ENCODE measurements at places on chromosomes 2 and 18. TPM values are rescaled to one million over a fixed set of nuclear protein-coding genes. Genes with fewer than 3 reads are reported as not detected.

The GPR75 gene
- polyA plus RNA-seq = 5.0 TPM

The PAIP2B gene
- polyA plus RNA-seq = 21.6 TPM

The ALKAL2 gene
- polyA plus RNA-seq = 4.9 TPM

The LPIN2 gene
- 37.9 TPM for polyA plus RNA-seq

The CFAP65 gene
- 0.28 TPM for polyA plus RNA-seq

The SERPINE2 gene
- 112 TPM for polyA plus RNA-seq

The TUBA4B gene
- polyA plus RNA-seq = 0.75 TPM

The TWSG1 gene
- 80.8 TPM for polyA plus RNA-seq

DNA sequence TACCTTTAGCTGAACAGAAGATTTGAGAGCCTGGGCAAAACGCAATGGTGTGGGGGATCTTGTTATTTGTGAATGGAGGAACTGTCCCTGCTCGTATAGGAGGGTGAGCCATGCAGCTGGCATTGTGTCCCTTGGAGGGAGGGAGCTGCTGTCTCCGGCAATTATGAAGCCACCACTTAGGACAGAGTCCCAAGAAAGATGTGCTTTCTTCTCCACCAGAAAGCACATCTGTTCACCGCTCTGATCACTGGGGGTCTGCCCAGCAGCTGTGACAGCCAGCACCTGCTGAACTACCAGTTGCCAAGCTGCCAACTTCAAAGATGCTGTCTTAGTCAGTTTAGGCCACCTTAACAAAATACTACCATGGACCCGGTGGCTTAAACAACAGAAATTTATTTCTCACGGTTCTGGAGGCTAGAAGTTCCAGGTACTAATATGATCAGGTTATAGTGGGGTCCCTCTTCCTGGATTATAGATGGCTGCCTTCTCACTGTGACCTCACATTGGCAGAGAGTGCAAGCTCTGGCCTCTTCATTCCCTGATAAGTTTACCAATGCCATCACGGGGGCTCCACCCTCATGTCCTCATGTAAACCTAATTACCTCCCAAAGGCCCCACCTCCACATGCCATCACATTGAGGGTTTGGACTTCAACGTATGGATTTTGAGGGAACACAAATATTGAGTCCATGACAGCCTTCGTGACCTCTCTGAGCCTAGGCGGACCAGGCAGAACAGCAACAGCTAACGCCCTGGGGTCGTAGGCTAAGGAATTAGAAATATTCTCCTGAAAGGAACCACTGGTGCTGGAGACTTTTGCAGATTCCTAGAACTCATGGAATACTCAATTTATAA is 148.3 kb downstream of the RHBDD1 start:
- DNase-seq = no peak

GRCh38 chr2:953975-954686 is 3.5 kb downstream of the SNTG2 start:
- DNase-seq = no peak

DNA sequence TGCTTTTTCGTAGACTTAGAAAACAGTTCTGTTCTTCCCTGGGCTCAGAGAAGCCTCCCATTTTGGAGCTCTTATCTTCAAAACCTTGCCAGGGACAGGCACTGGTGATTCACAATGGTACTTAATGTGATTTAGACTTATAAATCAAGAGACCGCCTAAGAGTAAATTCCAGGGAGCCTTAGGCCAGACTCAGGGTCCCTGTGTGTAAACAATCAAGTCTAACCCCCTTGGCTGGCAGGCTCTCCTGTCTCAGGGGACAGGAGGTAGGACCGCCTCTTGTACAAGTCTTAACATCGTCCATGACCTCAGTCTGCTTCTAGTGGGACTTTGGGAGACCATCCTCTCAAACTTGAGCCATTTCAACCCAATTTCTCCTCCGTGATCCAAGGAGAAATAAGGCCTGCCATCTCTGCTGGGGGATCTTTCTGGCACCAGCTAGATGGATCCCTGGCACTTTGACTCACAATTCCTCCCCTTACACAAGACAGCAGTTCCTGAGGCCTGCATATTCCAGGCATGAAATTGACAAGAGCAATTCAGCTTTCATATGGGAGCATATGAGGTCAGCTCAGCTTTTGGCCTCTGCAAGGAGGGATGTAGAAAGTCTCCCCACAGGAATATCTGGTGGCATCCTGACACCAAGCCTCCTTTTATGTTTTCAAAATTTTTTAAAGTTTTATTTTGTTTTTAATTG is 487.0 kb downstream of the TNS1 start:
- no peak for DNase-seq

GRCh38 chr2:88129313-88129959 is 1.6 kb upstream of the FABP1 start:
- no peak for DNase-seq

DNA sequence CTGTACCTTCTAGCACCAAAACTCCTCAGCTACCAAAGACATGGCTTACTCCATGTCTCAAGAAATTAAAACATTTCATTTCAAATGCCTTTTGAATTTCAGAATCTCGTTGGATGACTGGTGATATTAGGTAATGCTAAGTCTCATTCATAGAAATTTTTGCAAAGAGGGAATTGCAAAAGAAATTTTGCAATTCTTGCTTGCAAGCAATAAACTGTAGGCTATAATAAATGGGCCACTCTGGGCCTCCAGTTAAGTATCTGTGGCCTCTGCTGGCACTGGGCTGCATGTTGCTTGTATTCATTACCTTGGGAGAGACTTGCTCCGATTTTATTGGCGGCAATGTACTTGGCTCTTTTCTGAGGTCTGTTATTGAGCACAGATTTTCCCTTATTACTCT is 2.8 kb upstream of the LCLAT1 start:
- DNase-seq = no peak

GRCh38 chr2:26268213-26268612 is 23.5 kb downstream of the HADHB start:
- DNase-seq = no peak

DNA sequence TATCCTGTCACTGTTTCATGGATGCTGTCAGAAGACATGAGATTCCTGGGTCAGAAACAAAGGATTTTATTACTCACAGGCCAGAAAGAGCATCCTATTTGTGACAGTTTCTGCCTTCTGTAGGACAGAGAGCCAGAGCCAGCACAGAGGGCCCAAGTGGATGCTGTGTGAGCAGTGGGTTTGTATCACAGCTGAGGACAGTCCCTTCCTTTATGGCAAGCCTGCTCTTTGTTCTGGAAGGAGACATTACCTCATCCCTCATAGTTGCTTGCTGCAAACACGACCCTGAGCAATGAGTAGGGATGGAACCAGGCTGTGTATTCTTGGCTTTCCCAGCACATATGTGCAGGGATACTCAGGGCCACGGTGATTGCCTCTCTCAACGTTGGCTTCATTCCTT is 41.6 kb downstream of the ARHGEF4 start:
- DNase-seq = no peak

GRCh38 chr2:2524348-2524941 is 193.4 kb upstream of the MYT1L start:
- DNase-seq = no peak

- DNase-seq = no peak
Observed at GRCh38 chr2:102726128-102727087, 35.4 kb upstream of the TMEM182 start.

- no peak for DNase-seq
Observed at GRCh38 chr2:172555272-172555521, 693 bp upstream of the PDK1 start.

DNA sequence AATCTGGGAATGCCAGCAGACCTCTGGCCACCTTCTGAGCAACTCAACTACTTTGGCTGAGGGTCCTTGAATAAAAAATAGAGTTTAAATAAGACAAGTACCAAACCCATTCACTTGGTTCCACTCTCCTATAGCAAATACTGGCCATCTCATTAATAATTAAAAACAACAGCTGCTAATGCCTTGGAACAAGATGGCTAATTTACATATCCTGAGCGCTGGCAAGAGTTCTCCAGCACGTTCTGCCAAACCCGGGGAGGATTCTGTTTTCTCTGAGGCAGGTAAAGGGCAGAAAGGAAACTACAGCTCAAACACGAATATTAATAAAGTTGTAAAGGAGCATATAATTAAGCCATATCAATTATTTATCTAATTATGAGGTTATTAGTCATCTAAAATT is 1123.7 kb downstream of the TDRD15 start:
- DNase-seq = no peak

DNA sequence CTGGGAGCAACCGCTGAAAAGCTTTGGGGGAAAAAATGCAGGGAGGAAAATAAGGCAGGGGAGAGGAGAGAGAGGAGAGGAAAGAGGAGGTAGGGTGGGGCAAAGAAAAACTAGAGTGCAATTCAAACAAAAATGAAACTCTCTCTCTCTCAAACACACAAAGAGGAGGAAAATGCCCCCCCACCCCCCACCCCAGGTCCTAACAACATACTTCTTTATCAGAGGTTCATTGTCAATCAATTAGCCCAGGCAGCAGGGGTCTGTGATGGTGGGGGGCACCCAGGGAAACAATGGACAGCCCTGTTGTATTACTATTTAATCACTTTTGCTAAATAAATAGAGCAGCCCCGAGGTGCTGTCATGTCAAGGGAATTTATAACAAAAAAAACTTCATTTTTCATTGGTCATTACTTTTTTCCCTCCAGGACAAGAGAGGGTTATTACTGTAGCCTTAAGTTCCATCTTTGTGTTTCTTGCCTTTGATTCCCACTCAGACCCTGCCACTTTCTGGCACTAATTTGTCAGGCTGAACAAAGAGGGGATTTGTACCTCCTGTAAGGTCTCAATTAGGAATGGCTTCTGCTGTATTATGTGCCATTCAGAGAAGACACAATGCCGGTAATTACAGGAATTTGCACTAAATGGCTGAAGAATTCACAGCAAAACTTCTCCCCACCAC is 55.0 kb downstream of the PLEKHM3 start:
- no peak for DNase-seq

GRCh38 chr18:29436459-29436858 is 1259.5 kb upstream of the CDH2 start:
- DNase-seq = no peak

GRCh38 chr2:99509387-99509786 is 19.6 kb upstream of the REV1 start:
- no peak for DNase-seq

- no peak for DNase-seq
Observed at GRCh38 chr18:58213440-58213839, 169.4 kb downstream of the NEDD4L start.

GRCh38 chr2:70161069-70161534 is 29.7 kb downstream of the C2orf42 start:
- DNase-seq = no peak

- no peak for DNase-seq
Observed at GRCh38 chr2:68110102-68110501, 47.3 kb upstream of the C1D start.

- DNase-seq = no peak
Observed at GRCh38 chr18:22551536-22552151, 133.9 kb upstream of the CTAGE1 start.

- DNase-seq = no peak
Observed at GRCh38 chr2:184041077-184041476, 557.3 kb upstream of the ZNF804A start.

DNA sequence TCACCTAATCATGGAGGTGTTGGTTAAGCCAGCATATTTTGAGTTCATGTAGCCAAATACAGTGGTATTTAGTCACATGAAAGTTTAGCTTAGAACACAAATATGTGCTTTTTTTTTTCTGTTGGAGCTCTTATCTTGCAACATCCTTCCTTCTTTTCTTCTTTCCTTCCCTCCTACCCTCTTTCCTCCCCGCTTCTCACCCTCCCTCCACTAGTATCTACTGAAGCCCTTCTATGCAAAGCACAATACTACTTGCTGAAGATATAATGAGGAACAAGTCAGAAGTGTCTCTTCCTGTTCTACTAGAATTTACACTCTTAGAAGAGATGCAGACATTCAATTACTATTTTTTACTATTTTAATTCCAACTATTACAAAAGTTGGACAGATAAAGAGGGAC is 105.0 kb upstream of the ITGA4 start:
- no peak for DNase-seq

All from left kidney (tissue), 8 donors.